ENCODE measurements at places on chromosomes 6 and 20.

GRCh38 chr6:136147342-136147741 is 102.8 kb downstream of the MTFR2 start:
- DNase-seq, result no peak

DNA sequence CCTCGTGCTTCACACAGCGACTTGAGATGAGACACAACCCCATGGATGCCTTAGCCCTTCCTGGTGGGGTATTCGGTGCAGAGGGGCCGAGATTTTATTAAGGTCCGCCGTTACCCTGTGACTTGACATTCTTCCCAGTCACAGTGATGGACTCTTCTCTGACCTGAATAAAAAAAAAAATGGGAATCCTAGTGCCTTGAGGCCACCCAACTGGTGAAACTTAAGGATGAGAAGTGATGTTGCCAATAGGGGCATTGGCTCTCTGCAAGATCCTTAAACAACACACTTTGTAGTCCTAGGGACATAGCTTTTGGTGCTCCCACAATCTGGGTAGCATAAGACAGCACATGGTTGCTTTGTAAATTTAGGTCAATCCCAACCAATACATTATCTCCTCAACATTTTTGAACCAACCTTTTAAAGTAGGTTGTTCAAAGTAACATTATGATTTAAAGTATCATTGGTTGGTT is 814 bp upstream of the ADNP start:
- no peak for DNase-seq

GRCh38 chr20:19205981-19206396 is 6.5 kb upstream of the SLC24A3 start:
- DNase-seq, result peak; percentile 32

DNA sequence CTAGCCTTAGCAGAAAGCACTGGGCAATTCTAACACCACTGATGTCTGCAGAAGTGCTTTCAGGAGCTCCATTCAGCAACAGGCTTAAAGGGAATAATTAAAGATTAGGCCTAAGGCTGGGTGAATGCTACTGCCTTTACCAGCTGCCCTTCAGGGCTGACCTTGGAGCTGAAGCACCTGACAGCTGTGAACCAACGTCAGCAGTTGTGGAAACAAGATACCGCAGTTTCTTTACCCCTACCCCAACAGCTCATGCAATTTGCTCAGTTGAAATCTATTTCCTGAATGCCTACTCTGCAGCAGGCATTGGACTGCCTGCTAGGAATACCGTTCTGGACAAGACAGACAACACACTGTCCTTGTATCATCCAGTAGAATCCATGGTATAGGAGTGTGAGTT is 51.5 kb upstream of the ADTRP start:
- DNase-seq, result no peak

GRCh38 chr6:154234019-154234772 is 122.4 kb downstream of the IPCEF1 start:
- no peak for DNase-seq

DNA sequence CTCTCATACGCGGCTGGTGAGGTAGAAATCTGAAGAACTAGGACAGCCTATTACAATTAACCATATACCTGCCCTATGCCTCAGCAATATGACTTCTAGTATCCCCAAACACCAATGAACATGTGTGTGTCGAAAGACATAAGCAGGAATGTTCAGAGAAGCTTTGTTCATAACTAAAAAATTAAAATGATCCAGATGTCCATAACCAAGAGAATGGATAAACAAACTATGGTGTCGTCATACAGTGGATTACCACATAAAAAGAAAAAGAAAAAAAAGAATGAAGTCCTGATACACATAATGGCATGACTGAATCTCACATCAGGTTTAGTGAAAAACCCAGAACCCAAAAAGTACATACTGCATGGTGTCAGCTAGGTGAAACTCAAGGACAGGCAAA is 73.9 kb downstream of the MDN1 start:
- no peak for DNase-seq

DNA sequence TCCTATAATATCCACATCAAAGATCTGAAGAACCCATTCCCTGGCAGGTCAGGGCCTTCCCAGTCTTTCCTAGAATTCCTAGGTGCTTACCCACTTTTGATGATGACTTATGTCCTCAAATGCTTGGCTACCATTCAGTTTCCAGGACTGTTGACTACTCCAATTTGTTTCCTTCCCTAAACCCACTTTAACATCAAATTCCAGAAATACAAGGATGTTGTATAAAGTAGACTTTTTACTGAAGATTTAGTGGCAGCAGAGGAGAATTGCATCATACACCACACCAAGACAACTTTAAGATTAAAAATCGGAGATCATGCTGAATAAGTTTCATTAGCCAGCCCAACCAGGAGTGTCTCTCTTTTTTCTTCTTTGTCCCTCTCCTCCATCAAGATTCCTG is 203.3 kb upstream of the LAMP5 start:
- DNase-seq, result no peak

GRCh38 chr6:128841518-128841917 is 41.4 kb upstream of the LAMA2 start:
- no peak for DNase-seq

DNA sequence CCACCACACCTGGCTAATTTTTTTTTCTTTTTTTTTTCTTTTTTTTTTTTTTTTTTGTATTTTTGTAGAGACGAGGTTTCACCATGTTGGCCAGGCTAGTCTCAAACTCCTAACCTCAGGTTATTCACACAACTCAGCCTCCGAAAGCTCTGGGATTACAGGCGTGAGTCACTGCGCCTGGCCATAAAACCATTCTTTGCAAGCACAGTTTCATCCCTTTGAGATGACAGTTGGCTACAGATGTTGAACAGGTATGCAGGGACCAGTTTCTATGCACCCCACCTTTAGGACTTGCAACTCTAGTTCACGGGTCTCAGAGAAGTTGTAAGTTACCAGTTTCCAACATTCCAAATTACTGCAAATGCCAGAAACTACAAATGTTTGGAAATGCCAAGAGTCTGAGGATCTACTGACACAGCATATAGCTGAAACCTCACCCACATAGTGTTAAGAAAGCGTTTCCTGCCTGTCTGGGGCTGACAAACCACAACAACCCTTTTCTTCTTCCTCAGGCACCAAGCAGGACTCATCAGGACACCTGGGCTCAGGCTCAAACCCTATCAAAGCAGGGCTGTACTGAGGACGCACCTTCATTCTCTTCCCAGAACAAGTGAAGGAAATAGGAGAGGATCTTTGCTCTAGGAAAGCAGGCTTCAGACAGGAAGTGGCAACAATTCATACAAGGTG is 22.9 kb downstream of the ARHGAP18 start:
- DNase-seq, result peak; percentile 14

DNA sequence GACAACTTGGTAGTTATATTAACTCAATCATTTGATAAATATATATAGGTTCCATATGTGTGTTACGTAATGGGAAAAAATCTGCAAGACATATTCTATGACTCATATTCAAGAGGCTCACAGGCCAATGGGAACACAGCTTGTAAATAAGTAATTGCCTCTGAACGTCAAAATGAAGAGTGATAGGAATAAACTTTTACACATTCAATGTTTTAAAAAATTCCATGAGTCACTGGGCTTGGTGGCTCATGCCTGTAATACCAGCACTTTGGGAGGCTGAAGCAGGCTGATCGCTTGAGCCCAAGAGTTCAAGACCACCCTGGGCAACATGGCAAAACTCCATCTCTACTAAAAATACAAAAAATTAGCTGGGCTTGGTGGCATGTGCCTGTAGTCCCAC is 209.4 kb upstream of the MCHR2 start:
- DNase-seq, result no peak
